DMS153 (cell line): ENCODE measurements at places on chromosomes 6 and 20.

DNA sequence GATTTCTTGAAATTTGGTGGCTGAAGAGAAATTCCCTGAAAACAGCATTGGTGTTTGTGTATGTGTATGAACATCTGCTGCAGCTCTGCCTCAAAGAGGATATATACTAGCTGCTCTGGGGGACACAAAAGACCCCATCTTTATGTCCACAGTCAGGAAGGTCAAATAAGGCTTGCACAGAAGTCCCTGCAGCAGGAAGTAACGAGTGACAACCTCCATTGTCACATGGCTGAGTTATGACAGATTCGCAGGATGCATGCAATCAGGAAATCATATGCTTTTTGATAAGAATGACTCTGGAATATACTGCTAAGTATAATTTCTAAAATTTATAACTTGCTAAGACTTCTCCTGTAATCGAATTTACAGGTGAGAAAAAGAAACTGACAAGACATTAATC is 225.9 kb upstream of the CST7 start:
- no peak for DNase-seq

DNA sequence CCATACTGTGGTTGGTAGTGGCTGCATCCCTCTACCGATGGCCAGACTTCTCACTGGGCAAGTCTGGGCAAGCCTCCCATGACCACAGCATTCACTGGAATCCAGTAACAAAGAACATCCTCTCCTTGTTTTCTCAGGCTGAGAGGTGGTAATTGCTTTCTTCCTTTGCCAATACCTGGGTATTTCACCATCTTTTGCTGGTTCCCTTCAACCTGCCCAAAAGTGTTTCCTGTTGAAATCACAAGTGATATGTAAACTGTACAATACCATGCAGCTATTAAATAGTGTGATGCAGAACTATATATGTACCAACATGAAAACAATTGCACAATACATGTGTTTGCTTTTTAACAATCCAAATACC is at the start of gene PTCHD4:
TSS of gene PTCHD4 (minus strand) at position 55 of the 364 bp plus-strand sequence. CDS start 42,240 bp downstream, outside the sequence.
- DNase-seq: peak; percentile 86

DNA sequence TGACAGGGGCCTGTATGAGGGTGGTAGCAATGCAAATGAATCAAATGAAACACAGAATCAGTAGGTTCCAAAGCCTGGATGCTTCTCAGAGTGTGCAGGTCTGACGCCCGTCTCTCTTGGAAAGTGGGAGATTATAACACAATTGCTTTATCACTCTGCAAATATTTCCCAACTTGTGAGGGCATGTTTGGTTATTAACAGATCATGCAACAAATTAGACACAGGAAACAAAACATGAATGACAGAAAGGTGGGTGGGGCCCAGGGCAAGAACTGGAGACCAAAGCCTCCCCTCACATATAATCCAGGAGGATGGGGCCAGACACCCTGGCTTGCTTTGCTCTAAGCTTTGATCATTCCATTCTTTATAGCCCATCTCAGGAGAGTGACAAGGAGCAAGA is 108.6 kb upstream of the MRPS10 start:
- peak; percentile 26 for DNase-seq

GRCh38 chr6:4896401-4896800 is 107.4 kb downstream of the RPP40 start:
- DNase-seq: no peak

GRCh38 chr6:167323111-167323510 is 1.8 kb upstream of the TTLL2 start:
- no peak for DNase-seq

GRCh38 chr20:20561841-20562240 is 150.6 kb downstream of the RALGAPA2 start:
- DNase-seq: no peak

- DNase-seq: no peak
Observed at GRCh38 chr20:31474097-31474436, 860 bp downstream of the DEFB124 start.

DNA sequence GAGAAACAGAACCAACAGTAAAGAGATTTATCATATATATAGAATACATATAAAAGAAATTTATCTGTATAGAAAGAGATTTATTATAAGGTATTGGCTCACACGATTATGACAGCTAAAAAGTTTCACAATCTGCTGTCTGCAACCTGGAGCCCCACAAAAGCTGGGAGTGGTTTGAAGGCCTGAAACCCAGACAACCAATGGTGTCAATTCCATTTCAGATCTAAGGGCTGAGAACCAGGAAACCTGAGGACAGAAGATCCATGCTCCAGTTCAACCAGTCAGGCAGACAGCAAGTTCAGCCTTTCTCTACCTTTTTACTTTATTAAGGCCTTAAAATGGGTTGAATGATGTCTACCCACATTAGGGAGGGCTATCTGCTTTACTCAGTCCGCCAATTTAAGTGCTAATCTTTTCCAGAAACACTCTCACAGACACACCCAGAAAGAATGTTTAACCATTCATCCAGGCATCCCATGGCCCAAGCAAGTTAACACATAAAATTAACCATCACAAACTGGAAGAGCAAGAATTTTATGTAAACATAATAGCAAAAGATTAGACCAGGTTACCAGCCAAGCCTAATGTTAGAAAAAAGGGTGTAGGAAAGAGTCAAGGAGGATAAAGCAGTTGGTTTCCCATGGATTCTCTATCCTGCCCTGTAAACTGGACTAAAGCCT is 170.9 kb downstream of the FUT9 start:
- no peak for DNase-seq

DNA sequence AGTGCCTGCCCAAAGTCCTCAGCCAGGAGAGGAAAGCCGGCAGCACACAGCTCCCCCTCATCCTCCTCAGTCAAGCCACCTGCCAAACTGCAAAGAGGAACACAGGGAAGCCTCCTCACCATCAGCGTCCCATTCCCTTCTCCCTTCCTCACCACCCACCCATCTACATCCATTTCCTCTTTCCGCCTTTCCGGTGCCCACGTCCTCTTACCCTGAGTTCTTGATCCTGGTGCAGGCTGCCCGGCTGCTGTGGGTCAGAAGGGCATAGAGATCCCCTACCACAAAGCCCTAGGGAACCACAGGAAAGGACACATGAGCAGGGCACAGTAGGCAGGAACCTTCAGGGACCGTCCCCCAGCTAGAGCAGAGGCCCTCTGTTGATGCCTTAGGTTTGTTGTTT is 6.0 kb downstream of the GNMT start:
- DNase-seq: no peak
